NCI-H82 (cell line): ENCODE measurements at places on chromosomes 16 and 17.

- no peak for DNase-seq
These were observed 14.0 kb downstream of the CA5A start for GRCh38 chr16:87922250-87922871.

- DNase-seq = no peak
These were observed 115.5 kb upstream of the COX10 start for GRCh38 chr17:13953841-13954240.

DNA sequence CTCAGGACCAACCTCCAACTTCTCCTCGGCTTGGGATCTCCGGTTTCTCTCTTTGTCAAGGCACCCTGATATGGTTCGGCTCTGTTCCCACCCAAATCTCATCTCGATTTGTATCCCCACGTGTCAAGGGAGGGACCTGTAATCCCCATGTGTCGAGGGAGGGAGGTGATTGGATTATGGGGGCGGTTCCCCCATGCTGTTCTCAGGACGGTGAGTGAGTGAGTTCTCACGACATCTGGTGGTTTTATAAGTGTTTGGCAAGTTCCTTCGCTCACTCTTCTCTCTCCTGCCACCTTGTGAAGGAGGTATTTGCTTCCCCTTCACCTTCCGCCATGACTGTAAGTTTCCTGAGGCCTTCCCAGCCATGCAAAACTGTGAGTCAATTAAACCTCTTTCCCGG lies 117.9 kb downstream of the SEC14L1 start:
- peak; percentile 96 for DNase-seq

DNA sequence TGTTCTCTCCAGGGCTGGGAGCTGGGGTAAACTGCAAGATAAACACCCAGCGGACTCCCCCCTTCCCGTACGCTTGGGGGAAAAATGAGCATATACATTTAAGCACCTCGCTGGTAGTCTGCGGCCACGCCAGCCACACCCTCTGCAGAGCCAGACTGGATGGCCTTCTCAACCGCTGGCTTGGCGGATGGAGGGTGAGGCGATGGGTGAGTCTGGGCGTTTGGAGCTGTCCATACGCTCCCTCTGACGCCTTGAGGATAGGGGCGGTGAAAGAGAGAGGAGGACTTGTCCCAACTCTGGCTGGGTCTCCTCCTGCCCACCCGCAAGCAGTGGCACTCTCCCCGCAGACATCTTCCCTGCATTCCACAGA lies 1.0 kb downstream of the ITGA3 start:
- no peak for DNase-seq

DNA sequence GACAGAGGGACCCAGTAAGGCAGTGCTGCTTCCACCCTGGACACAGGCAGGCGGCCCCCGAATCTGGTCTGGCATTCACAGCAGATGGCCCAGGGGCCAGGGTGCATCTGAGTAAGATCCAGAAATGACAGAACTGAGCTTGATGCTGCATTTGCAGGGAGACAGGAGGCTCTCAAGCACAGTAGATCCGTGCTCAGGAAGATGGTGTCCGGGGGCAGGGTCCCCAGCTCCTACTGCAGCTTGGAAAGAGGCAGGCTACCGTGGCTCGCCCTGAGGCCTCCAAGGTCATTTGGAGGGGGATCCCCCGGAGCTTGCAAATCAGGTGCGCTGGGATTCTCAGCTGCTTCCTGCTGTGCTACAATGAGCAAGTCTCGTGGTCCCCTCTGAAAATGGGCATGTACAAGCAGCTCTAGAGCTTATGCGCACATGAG lies 2.2 kb downstream of the C16orf95 start:
- DNase-seq = peak; percentile 19

DNA sequence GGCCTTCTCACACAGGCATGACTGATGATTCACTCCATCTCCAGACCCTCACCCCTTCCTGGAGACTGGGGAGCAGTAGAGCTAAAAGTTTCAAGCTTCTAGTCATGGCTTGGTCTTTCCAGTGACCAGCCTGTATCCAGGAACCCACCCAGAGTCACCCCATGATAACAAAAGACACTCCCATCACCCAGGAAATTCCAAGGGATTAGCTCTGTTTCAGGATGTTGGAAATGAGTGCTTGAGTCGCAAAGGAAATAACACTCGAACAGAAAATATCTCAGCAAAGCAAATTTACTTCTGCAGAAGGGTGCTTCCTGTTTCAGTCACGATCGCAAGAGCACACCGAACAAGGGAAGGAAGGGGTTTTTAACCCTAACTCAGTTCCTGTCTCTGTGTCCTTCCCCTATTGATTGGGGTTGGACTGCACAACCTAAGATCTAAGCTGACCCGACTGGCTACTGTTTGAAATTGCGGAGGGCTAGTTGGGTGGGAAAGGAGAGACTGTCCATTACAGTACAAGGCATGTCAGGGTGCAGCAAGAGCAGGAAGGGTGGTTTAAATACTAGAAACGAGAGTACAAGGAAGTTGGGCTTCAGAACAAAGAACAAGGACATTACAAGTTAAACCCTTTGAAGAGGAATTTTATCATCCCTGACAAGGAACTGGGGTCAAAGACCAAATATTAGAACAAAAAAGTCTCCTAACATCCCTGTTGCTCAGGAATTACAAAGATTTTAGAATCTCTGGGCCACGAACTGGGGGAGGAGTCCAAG lies 224.4 kb upstream of the CACNG5 start:
- DNase-seq = no peak
